ENCODE measurements at places on chromosomes 6 and 20.

- no peak for DNase-seq
Observed at GRCh38 chr20:42739683-42740082, 450.0 kb downstream of the PTPRT start.

DNA sequence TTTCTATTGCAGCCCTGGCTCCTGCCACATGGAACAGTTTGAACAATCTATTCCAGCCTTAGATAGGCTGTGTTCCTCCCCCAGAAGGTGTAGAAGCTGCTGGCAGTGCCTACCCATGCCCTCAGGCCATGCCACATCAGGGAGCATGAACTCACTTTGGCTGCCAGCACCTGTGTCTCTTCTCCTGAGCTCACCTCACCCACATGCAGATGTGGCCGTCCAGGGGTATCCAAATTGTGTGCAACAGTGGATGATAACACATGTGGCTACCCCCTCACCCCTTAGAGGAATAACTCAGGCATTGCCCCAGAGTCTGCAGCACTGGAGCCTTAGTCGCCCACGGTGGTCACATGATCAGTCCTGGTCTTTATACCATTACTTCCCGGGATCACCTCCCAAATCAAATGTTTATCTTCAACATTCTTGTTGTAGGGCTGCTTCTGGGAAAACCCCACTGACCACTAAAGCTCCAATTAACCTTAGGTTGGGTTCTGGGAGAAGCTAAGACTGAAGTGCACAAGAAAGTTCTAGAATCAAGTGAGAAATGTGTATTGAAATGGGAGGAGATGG is 110.4 kb downstream of the BANF2 start:
- DNase-seq = no peak

- no peak for DNase-seq
Observed at GRCh38 chr6:139371421-139372203, 2.8 kb downstream of the CITED2 start.

DNA sequence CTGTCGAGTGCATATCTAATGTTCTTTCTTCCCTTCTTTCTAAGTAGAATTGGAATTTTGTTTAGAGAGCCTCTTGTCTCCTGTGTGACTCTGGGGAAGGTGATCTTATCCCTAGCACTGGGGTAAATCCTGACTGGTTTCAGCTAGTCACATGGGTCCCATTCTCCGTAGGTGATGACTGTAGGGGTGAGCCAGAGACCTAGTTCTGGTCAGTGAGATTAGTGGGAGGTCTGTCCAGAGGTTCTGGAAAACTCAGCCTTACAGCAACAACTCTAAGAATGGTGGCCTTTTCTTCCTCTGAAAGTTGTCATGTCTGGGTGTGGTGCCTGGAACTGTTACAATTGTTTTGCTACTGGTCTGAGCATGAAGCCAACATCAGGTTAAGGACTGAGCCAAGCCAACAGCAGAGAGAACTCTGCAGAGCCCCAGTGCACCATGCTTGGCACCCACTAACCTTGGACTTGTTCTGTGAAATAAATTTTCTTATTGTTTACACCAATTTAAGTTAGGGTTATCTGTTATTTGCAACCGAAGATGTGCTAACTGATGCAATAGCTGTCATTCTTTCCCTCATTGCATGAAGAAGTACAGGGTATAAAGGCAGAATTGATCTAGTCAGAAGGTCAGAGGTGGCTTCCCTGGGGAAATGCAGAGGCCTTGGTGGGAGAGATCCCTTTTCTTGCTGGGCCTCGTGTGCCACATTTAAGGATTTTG is 56.8 kb upstream of the TULP4 start:
- no peak for DNase-seq

DNA sequence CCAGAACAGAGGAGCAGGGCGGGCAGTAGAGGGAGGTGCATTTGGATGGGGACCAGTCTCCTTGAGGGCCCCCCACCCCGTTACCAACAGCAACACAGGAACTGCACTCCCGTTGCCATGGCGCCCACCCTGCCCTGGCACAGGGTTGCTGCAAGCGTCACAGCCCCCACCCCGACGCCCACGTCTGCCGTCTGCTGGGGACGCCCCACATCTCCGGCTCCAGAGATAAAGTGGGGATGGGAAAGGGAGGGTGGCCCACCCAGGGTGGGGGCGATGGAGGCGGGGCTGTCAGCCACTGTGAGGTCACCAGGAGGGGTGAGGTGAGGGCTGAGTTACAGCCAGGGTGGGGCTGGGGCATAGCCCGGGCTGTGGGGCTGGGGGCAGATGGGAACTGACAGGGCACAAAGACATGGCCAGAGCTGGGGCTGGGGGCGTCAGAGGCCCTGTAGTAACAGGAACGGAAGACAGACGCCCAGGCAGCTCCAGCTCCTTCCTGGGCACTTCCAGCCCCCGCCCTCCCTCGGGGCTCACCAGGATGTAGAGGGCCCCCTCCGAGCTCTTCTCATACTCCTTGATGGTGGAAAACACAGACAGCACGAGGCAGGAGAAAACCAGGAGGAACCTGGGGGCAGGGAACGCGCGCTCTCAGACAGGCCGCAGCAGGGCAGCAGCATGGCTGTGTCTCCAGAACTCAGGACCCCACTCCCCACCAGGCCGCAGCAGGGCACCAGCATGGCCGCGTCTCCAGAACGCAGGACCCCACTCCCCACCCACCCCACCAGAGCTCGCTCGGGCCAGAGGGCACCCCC is 26.0 kb downstream of the KCNQ2 start:
- DNase-seq = no peak

GRCh38 chr6:81744131-81744530 is 8.3 kb downstream of the TENT5A start:
- no peak for DNase-seq

DNA sequence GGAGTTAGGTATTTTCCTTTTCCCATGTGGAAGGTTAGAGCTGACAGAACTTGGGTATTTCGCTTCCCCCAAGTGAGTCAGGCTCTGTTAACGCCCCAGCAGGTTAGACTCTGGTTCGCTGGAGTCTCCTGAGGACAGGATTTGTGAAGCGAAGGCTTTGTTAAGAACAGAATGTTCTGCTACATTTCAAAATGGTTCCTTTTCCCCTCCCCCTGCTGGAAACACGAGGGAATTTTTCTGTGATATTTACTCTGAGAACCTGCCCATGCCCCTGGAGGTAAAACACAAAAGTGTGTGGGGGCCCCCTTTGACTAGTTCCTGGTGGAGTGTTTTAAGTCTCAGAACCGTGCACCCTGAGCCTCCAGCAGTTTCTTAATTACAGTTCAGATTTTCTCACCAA is 731.4 kb upstream of the CITED2 start:
- DNase-seq = no peak
